CMK (cell line): ENCODE measurements at places on chromosomes 7 and 10.

- no peak for DNase-seq
Measured at GRCh38 chr7:50349963-50350944, 45.7 kb downstream of the IKZF1 start.

DNA sequence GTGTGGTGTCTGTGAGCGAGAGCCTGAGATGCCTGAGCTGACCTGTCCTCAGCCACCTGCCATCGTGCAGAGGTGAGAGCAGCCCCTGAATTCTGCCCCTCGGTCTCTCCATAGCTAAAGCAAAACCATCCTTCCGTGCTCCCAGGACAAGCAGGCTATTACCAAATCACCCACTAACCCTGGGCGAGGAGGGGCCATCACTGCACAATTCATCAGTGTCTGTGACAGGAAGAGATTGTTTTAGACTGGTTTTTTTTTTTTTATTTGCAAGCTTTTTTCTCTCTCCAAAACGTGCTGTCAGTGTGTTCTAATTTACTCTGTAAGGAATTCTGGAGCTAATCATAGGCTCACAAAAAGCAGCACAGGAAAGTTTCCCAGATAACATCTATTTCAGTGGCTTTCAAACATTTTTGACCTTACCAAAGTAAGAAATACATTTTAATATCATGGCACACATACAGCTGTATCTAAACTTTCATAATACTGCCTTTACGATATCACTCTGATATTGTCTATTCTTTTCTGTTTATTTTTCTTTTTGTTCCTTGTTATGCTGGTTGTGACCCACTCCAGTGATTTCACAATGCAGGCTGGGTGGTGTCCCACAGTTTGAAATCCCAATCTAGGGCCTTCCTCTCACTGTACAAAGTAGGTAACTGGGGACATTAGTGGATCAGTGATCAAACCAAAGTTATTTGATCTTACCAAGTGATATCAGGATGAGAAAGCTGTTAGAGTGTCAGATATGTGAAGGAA, 62.8 kb downstream of the EGFR start:
- no peak for DNase-seq

GRCh38 chr10:47013507-47014154, 102.4 kb downstream of the PTPN20 start:
- DNase-seq, result no peak

- DNase-seq, result no peak
Measured at GRCh38 chr7:77912293-77912692, 113.7 kb downstream of the PHTF2 start.

- DNase-seq, result no peak
Measured at GRCh38 chr7:155534691-155535090, 11.7 kb downstream of the CNPY1 start.

DNA sequence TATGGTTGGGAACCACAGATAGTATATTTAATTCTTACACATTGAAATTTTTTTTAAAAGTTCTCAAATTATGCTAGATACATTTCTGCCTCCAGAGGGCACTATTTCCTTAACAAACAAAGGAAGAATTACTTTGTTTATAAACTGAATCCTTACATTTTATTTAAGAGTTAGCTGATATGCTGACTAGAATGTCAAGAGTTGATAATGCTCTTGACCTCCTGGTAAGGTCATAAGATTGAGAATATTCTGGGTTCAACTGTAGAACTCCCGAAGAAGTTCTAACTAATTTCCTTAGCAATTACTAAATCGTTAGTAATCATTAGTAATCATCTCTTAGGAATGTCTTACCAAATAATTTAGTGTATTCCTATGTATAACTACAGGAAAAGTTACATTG, 95.3 kb upstream of the CYP26C1 start:
- DNase-seq, result no peak
